ENCODE measurements at places on chromosomes 12 and 14.
A peak's percentile ranks its signal among the peaks of the same experiment; 100 is the strongest.

GRCh38 chr14:89720076-89720687 is 234.3 kb downstream of the EFCAB11 start:
- no peak for DNase-seq

GRCh38 chr12:131561051-131561450 is 149.8 kb upstream of the SFSWAP start:
- no peak for DNase-seq

DNA sequence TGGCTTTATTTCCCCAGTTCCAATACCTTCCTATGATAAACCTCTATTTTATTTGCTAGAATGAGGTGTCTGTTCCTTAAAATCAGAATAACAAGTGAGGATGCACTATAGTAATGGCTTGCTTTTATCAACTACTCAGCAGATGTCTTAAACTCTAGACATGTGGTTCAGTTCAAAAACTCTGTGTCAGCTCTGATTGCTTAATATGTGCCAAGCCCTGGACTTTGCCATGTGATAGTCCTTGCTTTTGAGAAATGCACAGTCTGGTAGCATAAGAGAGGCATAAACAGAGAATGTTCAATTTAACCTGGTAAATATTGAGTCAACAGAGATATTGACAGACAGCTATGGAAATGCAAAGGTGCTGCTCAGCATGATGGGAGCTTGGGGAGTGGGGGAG is 254.8 kb downstream of the PDZRN4 start:
- no peak for DNase-seq

DNA sequence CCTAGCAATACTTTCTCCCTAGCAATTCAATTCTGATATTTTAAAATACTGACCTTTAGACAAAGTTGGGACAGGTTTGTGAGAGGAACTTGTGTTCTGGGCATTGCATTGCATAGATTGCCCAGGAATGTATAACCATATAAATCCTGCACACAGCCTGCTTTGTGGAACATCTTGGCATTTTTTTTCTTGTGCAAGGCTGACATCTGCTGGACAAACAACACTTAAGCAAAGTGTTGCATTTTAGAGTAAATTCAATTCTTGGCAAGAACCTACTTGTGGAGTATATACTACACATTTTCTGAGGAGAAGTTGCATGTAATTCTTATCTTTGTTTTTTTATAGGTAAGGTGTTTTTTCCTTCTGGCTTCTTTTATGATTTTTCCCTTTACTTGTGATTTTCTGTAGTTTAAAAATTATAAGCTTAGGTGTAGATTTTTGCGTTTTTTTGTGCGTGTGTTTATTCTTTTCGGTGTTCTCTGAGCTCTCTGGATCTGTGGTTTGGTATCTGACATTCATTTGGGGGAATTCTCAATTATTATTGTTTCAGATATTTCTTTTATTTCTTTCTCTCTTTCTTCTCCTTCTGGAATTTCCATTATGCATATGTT is 26.4 kb downstream of the TESPA1 start:
- DNase-seq: peak; percentile 52

DNA sequence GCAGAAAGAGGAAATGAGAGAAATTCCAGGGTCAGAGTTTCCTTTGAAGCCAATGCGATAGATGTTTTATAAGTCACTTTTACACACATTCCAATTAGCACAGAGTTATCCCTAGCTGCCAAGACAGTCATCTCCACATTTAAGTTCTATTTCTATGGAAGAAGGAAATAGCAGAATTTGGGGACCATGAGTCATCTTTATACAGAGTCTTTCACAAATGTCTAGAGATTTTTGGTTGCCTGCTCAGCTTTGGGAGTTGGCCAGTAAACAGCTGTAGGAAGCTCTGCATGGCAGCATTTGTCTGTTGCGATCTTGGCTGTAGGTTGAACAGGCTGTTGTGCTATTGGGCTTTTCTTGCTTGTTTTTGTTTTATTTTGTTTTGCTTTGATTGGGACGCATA is 884.3 kb downstream of the GALC start:
- no peak for DNase-seq

Measured in stimulated activated CD4-positive, alpha-beta T cell treated with anti-CD3 and anti-CD28 coated beads, Interleukin-2, amount 100 ng/mL, for 48 hours (primary cell).